ENCODE measurements at places on chromosomes 1 and 21.

- no peak for DNase-seq
Observed at GRCh38 chr1:3668585-3669300, 16.4 kb downstream of the TP73 start.

DNA sequence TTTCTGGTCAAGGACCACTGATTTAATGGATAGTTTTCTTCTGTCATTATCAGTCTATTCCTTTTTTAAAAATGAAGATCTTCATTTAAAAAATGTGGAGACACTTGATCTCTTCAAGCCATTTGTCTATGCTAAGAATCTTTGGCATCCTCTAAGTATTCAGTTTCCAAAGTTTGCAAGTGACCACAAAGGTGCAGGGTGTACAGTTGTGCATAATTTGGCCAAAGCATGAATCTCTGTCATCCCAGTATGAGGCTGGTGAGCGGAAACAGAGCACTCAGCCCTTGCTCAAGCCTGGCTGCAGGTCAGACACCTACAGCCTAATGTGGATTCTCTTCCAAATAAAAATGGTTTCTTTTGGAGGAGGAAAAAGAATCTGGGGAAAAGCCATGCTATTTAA, 19.8 kb downstream of the PARP1 start:
- no peak for DNase-seq

- DNase-seq = no peak
Observed at GRCh38 chr1:81678779-81679178, 122.0 kb upstream of the ADGRL2 start.

DNA sequence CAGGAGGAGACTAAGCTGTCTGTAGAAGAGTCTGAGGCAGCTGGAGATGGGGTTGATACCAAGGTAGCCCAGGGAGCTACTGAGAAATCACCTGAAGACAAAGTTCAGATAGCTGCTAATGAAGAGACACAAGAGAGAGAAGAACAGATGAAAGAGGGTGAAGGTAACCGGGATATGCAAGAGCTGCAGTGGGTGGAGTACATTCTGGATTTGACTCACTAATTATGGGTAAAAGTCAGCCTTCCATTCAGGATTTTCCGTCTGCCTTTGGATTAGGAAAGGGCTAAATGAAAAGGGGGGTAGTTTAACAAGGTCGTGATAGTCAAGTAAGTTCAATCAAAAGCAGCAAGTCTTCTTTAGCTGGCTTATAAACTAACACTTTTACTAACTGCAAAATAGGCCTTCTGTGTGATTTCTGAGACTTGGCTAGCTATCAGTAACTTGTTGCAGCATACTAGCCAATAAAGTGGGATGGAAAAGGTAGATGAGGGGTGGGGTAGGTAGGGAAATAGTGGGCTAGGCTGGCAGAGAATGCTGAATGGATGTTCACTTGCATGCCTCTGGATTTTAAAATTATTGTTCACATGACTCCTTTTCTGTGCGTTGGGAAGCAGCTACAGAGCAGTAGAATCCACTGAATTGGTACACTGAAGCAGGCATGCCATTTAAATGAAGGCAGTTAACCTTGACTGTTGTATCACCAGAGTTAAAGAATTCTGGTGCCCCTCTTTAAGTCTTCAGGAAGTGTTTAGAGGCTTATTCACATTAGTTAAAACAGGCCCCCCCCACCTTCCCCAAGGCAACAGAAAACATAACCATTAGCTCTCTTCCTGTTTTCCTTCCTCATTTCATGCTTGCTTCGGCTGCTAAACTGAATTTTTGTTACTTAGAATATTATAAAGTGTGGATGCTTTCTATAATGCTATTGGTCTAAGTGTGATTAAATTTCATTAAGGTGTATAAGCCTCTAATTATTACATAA, 15.4 kb downstream of the CCDC17 start:
- no peak for DNase-seq

DNA sequence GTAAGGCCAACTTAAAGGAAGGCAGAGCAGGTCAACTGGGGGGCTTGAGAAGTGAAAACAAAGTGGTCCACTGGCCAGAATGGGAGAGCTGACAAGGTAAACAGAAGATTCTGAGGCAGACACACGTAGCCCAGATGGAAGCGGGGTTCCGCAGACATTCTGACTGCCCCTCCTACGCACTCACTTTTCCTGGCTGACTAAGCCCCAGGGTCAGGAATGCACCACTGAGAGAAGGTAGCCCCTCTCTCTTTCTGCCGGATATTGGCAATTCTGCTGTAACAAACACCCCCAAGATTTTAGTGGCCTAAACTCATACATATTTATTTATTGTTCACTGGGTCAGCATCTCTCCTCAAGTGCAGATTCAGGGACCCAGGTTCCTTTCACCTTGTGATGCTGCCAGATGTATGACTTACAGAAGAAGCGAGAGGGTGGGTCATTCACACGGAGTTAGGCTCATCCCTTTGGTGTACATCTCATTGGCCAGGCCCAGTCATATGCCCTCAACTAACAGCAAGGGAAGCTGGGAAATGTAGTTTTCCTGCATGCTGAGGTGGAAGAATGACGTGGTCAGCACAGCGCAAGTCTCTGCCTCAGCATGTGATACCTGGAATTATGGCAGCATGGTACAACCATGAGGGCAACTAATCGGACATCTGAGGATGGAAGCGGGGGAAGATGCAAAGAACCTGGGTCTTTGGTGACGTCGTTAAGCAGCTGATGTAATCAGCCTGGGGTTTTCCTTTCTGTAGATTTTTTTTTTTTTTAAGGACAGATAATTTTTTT, 43.4 kb upstream of the MRPS6 start:
- DNase-seq = peak; percentile 83

Measured in HCEC 1CT (cell line).